ENCODE measurements at places on chromosomes 6 and 20. TPM values are rescaled to one million over a fixed set of nuclear protein-coding genes. Genes with fewer than 3 reads are reported as not detected.

Gene MYMX
- not detected for total RNA-seq

Gene SLC22A23
- total RNA-seq, result 6.3 TPM

Gene HLA-DOB
- 6.8 TPM for total RNA-seq

DNA sequence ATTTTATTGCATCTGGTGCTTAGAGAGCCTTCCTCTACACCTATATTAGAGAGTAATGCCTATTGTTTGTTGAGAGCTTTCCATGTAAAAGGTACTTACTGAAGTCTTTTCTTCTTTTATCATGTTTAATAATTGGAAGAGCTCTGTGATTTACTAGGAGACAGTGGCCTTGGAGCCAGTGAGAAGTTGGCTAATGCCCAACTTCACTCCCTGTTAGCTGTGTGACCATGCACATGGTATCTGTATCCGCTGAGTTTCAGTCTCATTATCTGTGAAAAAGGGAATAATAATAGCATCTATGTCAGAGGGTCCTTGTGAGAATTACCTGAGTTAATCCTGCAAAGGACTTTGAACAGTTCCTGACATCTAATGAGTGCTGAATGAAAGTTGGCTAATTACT is 105.0 kb downstream of the CD109 start:
- no peak for DNase-seq

- DNase-seq, result no peak
Measured at GRCh38 chr6:127291495-127291894, 24.8 kb downstream of the RNF146 start.

GRCh38 chr6:17714879-17715851 is 8.4 kb upstream of the NUP153 start:
- no peak for DNase-seq

All from CD4-positive, CD25-positive, alpha-beta regulatory T cell (primary cell).